ENCODE measurements at places on chromosomes 2 and 18. TPM values are rescaled to one million over a fixed set of nuclear protein-coding genes. Genes with fewer than 3 reads are reported as not detected.

DNA sequence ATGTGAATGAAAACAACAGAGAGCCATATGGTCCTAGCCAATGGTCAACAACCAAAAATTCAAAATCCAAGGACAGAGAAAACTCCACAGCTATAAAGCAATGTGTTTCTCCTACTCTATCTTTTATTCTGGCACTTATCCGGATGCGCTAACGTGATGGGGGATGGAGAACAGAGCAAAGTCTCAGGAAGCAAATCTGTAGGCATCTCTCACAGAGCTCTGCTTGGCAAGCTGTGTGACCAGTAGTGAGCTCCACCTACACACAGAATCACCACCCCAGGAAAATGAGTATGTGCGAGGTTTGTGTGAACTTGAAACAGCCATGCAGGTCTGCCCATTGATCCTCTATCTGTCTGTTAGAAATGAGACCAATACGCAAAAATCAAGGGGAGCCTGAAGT, 584.3 kb downstream of the BCL11A start:
- no peaks in the 10 kb centered on the region for H3K4me1 ChIP-seq
- no peak for DNase-seq
- no peaks in the 10 kb centered on the region for H3K36me3 ChIP-seq
- no peak overlapping the region for H3K4me3 ChIP-seq

DNA sequence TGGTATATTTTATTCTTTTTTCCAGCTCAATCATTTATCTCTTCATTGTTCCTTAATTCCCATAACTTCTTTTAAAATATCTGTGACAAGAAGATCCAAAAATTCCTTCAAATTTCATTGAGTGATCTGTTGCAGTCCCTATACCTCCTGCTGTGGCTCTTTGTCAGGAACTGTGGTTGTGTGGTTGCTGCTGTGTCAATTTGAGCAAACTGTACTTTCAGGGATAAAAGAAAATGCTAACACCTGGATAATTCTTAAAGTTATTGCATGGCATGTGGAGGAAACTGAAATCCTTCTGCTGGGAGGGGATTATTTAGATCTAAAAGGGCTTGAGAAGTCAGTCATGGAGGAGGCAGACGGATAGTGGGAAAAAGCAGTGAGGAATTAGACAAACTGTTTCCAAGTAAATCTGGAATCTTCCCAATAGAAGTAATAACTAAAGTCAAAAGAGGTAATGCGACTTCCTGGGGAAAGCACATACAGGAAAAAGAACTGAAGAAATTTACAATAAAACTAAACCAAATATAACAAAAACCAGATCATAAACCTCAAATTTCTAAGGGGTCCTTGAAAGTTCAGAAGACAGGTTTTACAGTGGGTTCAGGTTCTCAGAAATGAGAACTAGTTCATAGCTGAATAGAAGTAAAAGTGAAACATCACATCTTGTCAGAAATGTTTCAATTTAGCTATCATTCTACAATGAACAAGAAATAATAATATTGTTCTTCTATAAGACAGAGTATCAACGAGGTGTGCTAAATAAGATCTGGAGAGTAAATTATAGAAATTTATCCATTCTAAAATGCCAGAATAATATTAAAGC, 33.5 kb upstream of the CD226 start:
- no peak overlapping the region for H3K4me3 ChIP-seq
- no peaks in the 10 kb centered on the region for H3K27me3 ChIP-seq
- no peaks in the 10 kb centered on the region for H3K36me3 ChIP-seq
- no peak overlapping the region for H3K27ac ChIP-seq
- no peaks in the 10 kb centered on the region for H3K4me1 ChIP-seq

GRCh38 chr2:147001061-147001460, 843.8 kb upstream of the ACVR2A start:
- no peaks in the 10 kb centered on the region for H3K27me3 ChIP-seq
- DNase-seq, result no peak
- no peaks in the 10 kb centered on the region for H3K4me1 ChIP-seq
- H3K27ac ChIP-seq, result no peak overlapping the region
- H3K36me3 ChIP-seq, result no peaks in the 10 kb centered on the region

Gene HES6
- 18.6 TPM for total RNA-seq

- DNase-seq, result no peak
- no peak overlapping the region for H3K27ac ChIP-seq
- H3K4me1 ChIP-seq, result no peaks in the 10 kb centered on the region
Observed at GRCh38 chr18:36034299-36034895, 33.0 kb downstream of the RPRD1A start.

DNA sequence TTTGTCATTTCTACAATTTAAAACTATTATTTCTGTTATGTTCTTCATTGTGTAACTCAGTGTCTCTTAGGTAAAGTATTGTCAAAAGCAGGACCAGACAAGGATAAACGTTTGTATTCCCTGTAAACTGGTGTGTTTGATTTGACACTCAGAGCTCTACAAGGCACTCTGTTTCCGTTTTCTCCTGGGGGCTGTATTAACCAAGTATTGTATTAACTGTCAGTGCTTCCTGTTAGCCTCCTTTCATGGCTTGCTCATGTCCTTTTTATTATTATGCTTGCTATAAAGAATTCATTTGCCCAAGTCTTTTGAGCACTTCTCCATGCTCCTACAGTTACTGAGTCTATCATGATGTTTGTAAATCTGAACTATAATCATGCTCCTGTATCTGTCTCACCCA, 323.7 kb downstream of the LPIN1 start:
- no peaks in the 10 kb centered on the region for H3K27me3 ChIP-seq
- DNase-seq, result no peak
- no peak overlapping the region for H3K4me3 ChIP-seq
- H3K27ac ChIP-seq, result no peak overlapping the region
- no peaks in the 10 kb centered on the region for H3K36me3 ChIP-seq
- no peaks in the 10 kb centered on the region for H3K4me1 ChIP-seq

- no peak overlapping the region for H3K4me3 ChIP-seq
- H3K27ac ChIP-seq, result no peak overlapping the region
- H3K27me3 ChIP-seq, result no peaks in the 10 kb centered on the region
- H3K36me3 ChIP-seq, result no peaks in the 10 kb centered on the region
Observed at GRCh38 chr2:2234398-2235195, 96.5 kb downstream of the MYT1L start.

DNA sequence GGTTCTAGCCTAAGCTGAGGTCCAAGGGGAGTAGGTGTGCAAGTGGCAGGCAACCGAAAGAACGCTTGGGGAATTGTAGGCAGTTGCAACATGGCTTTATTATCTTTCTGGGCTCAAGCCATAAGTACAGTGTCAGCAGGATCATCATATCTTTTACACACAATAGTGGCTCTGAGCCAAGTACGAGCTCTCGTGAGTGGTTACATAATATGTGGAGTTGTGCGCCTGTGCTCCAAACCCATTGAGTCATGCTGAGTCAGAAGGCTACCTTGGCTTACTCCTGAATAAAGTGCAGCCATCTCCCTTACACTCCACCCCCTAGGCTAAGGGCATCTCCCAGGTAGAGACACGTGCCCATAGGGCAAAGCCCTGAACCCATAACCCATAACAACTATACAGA, 233.9 kb downstream of the SATB2 start:
- H3K36me3 ChIP-seq, result no peaks in the 10 kb centered on the region
- H3K4me3 ChIP-seq, result no peak overlapping the region
- DNase-seq, result no peak
- no peak overlapping the region for H3K27ac ChIP-seq
- no peaks in the 10 kb centered on the region for H3K27me3 ChIP-seq
- H3K4me1 ChIP-seq, result no peaks in the 10 kb centered on the region

- no peaks in the 10 kb centered on the region for H3K36me3 ChIP-seq
- H3K4me3 ChIP-seq, result no peak overlapping the region
- H3K4me1 ChIP-seq, result peaks cover 9% of the 10 kb centered on the region
Observed at GRCh38 chr2:162232027-162232426, 11.2 kb downstream of the FAP start.

- no peaks in the 10 kb centered on the region for H3K36me3 ChIP-seq
- H3K4me1 ChIP-seq, result no peaks in the 10 kb centered on the region
- H3K4me3 ChIP-seq, result no peak overlapping the region
- H3K27ac ChIP-seq, result no peak overlapping the region
- H3K27me3 ChIP-seq, result no peaks in the 10 kb centered on the region
Observed at GRCh38 chr2:210626849-210627248, 70.5 kb downstream of the CPS1 start.

- H3K4me1 ChIP-seq, result no peaks in the 10 kb centered on the region
- no peak for DNase-seq
- no peak overlapping the region for H3K27ac ChIP-seq
- H3K4me3 ChIP-seq, result no peak overlapping the region
- H3K36me3 ChIP-seq, result peaks cover 13% of the 10 kb centered on the region
Observed at GRCh38 chr2:207833251-207833751, 63.6 kb upstream of the FZD5 start.

DNA sequence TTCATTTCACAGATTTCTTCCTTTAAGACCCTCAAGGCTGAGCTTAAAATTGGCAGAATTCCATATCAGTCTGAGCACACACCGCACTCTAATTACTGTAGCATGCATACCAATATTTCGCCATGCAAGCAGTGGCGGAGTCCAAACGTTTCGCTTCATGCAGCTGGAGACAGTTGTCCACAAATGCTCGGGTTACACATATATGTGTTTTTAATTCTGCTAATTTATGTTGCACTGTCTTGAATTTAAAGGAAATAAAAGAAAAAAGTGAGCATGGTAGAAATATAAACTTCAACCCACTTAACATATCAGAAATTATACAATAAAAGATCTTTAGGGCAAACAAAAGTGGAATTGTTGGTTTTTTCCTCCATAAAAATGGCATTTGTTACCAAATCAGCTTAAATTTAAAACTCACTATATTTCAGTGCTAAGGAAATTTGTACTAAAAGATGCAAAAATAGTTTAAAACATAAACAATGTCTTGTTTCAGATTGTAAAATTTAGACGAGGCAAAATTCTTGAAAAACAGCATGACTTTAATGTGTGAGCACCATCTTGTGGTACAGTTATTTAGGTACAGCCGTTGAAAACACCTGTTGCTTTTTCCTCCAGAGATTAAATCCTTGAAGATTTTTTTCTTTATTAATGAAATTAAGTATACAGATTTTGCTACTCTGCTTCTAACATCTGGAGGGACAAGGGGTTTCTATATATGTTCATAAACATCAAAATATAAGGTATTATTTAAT, 24.1 kb upstream of the KANSL1L start:
- H3K27me3 ChIP-seq, result no peaks in the 10 kb centered on the region
- H3K4me1 ChIP-seq, result no peaks in the 10 kb centered on the region
- no peak for DNase-seq
- no peaks in the 10 kb centered on the region for H3K36me3 ChIP-seq

All from tibial nerve (tissue), 4 donors.